ENCODE measurements at places on chromosomes 4 and X. TPM values are rescaled to one million over a fixed set of nuclear protein-coding genes. Genes with fewer than 3 reads are reported as not detected.

DNA sequence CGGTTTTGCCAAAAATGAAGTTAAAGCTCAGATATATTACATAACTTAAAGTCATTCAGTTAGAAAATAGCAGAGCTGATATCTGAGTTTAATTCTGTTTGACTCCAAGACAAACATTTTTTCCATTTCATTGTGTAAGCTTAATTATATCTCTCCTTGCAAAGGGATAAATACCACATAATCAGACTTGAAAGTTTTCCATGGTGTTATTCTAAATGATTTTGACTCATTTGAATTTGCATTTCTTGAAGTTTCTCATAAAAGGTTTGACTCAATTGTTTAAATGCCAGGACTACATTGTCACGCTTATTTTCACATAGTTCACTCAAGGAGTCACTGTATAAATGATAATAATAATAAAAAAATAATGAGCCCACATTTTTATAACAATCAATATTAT, 39.4 kb upstream of the DDX60 start:
- no peak for DNase-seq
- H3K27me3 ChIP-seq = no peaks in the 10 kb centered on the region
- no peak overlapping the region for H3K4me3 ChIP-seq
- peaks cover 16% of the 10 kb centered on the region for H3K36me3 ChIP-seq
- H3K27ac ChIP-seq = no peak overlapping the region

GRCh38 chr4:87865288-87865687, 32.5 kb downstream of the MEPE start:
- DNase-seq = no peak
- H3K4me3 ChIP-seq = no peak overlapping the region
- H3K4me1 ChIP-seq = no peaks in the 10 kb centered on the region

GRCh38 chrX:48022738-48023137, 15.9 kb downstream of the SPACA5 start:
- H3K4me3 ChIP-seq = no peak overlapping the region
- H3K4me1 ChIP-seq = peaks cover 7% of the 10 kb centered on the region
- no peak for DNase-seq
- no peak overlapping the region for H3K27ac ChIP-seq
- H3K36me3 ChIP-seq = no peaks in the 10 kb centered on the region
- no peaks in the 10 kb centered on the region for H3K27me3 ChIP-seq

GRCh38 chr4:118772081-118772766, 63.7 kb downstream of the SEC24D start:
- peak; percentile 28 for DNase-seq
- H3K27ac ChIP-seq = peak overlapping the region; percentile 72
- H3K4me3 ChIP-seq = no peak overlapping the region
- peaks cover under 1% of the 10 kb centered on the region for H3K36me3 ChIP-seq

GRCh38 chr4:186248643-186249042, 17.3 kb upstream of the F11 start:
- no peaks in the 10 kb centered on the region for H3K36me3 ChIP-seq
- no peaks in the 10 kb centered on the region for H3K4me1 ChIP-seq
- H3K27me3 ChIP-seq = no peaks in the 10 kb centered on the region
- H3K27ac ChIP-seq = no peak overlapping the region

DNA sequence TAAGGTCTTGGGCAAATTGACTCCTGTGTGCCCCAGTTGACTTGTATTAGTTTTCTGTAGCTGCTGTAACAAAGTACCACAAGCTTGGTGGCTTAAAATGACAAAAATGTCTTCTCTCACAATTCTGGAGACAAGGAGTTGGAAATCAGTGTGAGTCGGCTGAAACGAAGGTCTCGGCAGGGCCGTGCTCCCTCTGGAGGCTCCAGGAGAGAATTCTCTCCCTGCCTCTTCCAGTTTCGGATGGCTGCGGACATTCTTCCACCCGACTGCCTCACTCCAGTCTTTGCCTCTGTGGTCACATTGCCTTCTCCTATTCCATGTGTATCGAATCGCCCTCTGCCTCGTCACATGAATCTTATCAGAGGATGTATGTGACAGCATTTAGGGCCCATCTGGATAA, 66.0 kb upstream of the PHOX2B start:
- no peaks in the 10 kb centered on the region for H3K27me3 ChIP-seq
- no peak overlapping the region for H3K4me3 ChIP-seq
- no peak for DNase-seq
- H3K36me3 ChIP-seq = no peaks in the 10 kb centered on the region

- H3K27ac ChIP-seq = no peak overlapping the region
- H3K36me3 ChIP-seq = no peaks in the 10 kb centered on the region
- H3K27me3 ChIP-seq = no peaks in the 10 kb centered on the region
- DNase-seq = no peak
- no peaks in the 10 kb centered on the region for H3K4me1 ChIP-seq
These were observed 52.9 kb upstream of the NYX start for GRCh38 chrX:41394293-41394692.

Gene BEX1
- polyA plus RNA-seq = 3.1 TPM

Measured in thymus (tissue), 14 donors.